ENCODE measurements at places on chromosomes 13 and 19.
A peak's percentile ranks its signal among the peaks of the same experiment; 100 is the strongest.

DNA sequence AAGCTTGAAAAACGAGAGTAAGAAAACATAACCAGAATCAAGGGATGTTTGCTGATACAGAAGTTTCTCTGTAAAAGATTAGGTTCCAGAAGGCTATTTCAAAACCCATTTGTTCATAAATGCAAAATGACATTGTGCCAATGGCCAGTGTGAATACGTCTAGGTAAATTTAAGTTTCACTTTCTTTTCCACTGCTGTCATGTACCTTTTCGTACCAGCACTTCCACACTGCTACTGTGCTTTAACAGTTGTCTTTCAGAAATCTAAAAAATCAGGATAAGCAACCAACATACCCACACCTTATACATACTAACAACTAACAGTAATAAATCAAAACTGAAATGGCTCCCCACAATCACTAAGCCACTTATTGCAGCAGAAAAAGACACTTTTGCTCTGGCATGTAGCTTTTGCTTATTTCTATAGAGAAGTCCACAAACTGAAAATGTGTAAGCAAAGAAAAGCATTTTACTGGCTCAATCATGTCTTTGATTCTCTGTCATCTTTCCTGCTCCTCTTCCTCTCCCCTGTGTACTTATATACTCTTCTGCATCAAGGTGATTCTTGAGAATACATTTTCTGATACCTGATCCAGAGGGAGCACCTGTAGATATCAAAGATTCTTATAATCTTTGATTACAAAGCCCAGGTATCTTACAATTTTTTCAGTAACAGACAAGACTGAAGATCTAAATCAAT, 34.3 kb downstream of the ELF1 start:
- no peak for DNase-seq

- no peak for DNase-seq
Measured at GRCh38 chr13:82829040-82829439, 1053.2 kb downstream of the SLITRK1 start.

DNA sequence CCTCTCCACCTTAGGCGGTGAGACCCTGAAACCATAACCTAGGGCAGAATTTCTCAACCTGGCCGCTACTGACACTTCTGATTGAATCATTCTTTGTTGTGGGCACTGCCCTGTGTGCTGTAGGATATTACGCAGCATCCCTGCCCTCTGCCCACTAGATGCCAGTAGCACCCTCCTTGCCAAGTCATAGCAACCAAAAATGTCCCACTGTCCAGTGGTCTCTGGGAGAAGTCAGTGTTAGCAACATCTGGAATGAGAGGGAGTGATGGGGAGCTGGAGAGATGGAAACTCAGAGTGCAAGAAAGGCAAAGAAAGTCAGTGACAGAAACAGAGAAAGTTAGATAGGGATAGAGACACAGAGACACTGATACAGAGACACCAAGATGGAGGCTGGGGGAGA, 13.6 kb downstream of the KLK4 start:
- DNase-seq: no peak

DNA sequence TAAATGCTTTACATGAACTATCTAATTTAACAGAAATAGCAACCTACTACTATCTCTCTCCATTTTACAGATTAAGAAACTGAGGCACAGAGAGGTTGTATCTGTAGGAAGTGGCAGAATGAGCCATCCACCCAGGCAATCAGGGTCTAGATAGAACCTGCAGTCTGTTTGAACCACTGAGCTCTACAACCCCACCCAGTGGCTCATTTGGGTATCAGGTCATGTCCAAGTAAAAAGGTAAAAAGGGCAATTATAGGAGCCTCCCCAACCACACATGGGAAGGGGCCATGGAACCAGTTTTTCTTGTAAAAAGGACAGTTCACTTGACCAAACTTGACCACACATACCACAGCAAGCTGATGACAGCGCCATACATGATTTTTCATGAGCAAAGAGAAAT, 92.9 kb upstream of the SGCG start:
- DNase-seq: no peak

DNA sequence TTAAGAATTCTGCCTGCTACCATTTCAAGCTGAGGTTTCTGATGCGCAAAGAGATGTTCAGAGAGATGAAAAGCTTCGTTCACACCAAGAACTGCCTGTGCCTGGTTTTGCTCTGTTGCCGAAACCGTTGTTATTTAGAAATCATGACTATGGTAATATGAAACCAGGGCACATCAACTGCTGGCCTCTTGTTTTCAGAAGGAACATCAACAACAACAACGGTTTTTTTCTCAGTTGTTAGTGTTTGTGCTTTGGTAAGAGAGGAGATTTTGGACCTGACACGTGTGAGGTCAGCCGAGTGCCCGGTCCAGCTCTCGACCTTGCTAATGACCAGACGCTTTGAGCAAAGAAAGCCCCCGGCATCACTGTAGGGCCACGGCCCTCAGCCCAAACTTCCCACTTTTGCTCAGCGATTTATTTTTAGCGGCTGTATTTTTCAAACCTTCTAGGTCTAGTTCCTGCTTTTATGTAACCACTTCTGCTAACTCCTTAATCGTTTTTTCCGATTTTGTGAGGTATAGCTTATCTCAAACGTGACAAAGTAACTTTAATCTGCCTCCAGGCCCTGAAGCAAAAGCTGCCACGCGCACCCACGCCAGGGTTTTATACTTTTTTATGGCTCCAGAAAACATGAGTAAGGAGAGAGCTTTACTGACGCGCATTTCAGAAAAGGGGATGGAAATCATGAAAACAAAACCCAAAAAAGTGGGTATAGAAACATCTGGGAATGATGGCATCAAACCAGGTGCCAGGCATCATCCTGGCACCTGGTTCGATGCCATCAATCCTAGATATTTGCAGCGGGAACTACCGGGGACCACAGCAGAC, 42.0 kb downstream of the KLF2 start:
- peak; percentile 25 for DNase-seq

DNA sequence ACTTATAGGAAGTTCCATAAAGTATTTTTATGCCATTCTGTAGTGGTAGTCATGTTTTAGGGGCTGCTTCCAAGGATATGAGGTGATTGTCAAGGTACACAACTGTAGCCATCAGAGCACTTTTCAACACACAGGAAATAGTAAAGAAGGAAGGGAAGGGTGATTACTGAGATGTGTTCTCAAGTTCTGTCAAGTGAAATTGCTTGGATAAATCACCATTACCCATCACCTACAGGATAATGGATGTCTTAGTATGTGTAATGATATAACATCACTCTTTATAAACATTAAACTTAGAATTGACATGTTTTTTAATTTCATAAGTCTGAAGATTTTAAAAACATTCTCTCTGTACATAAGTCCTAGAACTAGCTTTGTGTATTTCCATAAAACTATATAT, 487.9 kb downstream of the DCT start:
- no peak for DNase-seq

DNA sequence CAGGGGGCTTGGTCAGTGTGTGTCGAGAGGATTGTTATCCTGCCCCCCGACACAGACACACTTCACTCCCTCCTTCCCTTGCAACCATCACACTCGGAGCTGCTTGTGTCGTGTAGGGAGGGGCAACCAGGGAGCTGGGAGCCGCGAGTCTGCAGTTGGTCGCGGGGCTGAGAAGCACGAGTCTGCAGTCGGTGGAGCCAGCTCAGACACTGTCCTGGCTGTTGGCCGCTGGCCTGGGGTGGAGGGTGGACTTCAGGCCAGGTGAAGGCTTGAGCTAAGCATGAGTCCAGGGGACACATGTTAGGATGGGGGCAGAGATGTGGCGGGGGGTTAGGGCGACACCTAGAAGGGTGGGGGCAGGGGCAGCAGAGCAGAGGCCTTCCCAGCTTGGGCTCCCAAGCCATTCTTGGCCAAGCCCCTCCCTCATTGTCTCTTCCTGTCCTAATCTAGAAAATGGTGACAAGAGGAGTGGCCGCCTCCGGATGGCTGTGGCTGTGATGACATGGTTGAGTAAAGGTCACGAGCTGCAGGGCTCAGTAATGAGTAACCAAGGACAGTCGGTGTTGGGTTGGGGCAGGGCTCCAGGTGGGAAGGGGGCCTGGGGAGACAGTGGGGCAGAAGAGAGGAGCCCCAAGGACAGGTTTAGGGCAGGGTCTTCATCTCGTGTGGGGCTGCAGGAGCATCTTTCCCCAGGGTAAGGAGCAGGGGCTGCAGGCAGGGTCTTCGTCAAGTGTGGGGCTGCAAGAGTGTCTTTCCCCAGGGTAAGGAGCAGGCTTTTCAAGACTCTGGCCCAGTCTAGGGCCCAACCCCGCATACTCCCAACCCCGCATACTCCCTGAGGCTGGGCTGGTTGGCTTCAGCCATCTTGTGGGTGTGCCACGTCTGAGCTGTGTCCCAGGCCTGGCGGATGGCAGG, 8.6 kb downstream of the PPP5C start:
- DNase-seq: no peak

DNA sequence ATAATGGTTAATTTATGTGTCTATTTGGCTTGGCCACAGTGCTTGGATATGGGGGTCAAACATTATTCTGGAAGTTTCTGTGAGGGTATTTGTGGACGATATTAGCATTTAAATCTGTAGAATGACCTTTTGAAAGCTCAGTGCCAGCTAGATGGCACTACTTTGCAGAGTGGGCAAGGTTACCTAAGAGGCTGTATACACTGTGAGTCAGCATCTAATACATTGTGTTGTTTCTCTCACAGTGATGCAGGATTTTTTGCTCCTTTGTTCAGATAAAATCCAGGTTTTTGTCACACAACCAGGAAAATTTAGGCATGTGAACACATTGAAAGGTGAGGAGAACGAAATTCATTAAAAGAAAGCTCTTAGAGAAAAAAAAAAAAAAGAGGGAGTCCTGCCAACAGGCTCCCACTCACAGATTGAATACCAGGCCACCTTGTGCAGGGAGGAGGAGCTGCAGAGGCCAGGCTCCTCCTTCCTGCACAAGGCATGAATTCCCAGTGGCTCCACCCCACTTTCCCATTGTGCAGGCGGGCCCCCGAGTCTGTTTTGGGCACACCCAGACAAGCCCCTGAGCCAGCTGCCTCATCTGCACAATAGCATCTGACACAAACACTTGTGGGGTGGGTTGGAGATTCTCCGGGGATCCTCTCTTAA, 551.0 kb upstream of the ATXN8OS start:
- DNase-seq: no peak

DNA sequence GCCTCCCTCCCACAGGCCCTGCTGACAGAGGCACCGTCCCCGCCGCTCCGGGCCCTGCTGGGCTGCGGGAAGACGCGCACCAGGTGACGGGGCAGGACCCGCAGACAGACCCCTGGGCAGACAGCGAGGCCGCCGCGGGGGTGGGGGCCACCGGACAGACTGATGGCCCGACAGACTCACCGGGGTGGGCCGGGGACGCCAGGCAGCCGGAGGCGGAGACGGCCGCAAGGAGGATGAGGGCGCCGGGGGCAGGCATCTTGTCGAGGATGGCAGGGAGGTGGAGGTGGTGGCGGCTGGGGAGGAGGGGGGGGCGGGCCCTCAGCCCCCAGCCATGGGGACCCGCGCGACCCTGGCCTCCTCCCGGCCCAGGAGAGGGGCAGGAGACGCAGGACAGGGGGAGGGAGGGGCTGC, 309 bp downstream of the LMTK3 start:
- no peak for DNase-seq

- no peak for DNase-seq
Measured at GRCh38 chr19:49716154-49716553, 25.2 kb downstream of the CPT1C start.

- peak; percentile 78 for DNase-seq
Measured at GRCh38 chr19:46634045-46634655, 1.9 kb downstream of the GNG8 start.

DNA sequence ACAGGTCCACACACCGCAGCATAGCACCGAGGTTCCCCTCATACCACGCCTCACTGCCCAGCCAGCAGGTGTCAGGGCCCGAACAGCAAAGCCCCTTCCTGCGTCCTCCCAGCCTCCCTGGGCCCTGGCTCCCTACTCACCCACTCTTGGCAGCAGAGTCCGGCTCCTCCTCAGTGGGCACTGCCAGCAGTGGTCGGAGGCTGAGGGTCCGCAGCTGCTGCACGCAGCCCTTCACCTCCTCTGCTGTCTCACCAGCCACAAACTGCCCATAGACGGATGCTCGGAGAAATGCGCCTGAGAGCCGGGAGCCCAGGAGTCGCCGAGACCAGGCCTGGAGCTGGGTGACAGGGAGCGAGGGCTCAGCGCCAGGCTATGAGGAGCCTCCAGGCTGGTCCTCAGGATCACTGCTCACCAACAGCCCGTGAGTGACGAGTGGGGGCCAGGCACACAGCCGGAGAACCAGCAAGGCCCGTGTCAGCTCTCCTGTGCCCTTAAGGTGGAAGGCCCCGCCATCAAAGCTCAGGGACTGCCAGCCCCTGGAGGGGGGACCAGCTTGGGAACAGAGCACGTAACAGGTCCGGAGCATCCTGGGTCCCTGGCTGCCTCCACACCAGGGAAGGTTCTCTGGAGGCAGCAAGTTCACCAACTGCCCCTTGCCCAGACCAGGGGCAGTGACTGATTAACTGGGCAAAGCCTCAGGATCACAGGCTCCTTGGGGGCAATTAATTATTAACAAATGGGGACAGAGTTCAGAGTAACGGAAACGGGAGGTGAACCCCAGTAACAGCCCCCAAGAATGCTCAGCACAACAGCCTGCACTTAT, at the start of gene PRODH2:
Gene PRODH2 (minus strand): TSS at position 626 of the 823 bp plus-strand sequence. CDS start 40 bp downstream, at position 586.
- no peak for DNase-seq

- no peak for DNase-seq
Measured at GRCh38 chr19:13958043-13958442, 5.7 kb downstream of the DCAF15 start.

DNA sequence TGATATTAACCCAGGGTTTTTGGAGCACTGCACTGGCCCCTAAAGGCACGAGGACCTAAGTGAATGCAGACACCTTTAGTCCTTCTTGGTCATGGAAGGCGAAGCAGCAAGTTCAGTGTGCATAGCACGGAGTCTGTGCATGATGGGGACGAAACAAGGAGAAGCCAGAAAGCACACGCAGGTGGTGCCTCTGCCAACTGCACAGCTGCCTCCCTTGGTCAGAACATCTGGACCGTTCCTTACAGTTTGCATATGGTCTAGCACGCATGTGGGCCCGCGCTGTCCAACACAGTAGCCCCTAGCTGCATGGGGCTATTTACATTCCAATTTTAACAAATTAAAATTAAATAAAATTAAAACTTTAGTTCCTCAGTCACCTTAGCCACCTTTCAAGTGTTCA, 44.0 kb downstream of the FLT3 start:
- DNase-seq: no peak

- DNase-seq: no peak
Measured at GRCh38 chr13:24080134-24080533, 80.4 kb upstream of the SPATA13 start.

DNA sequence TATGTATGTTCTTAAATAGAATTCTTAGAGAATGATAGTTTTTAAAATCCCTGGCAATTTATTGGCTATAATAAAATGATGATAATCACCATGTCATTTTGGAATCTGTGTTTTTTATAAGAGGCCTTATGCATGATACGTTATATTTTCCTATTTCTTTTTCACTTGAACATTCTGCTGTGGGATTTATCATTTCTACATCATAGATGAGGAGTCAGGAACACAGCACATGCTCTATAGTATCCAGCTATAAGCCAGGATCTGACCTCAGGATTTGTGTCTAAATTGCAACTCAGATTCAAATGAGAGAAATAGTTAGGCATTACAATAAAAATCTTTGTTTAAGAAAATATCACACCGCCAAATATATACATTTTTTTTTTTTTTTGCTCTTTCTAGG, 928.0 kb downstream of the EFNB2 start:
- no peak for DNase-seq

GRCh38 chr13:108352599-108352998, 83.1 kb downstream of the TNFSF13B start:
- no peak for DNase-seq

GRCh38 chr13:35198613-35199200, 256.6 kb downstream of the NBEA start:
- no peak for DNase-seq

- DNase-seq: no peak
Measured at GRCh38 chr13:97018029-97018819, 23.9 kb upstream of the OXGR1 start.
